ENCODE measurements at places on chromosomes 1 and 21. TPM values are rescaled to one million over a fixed set of nuclear protein-coding genes. Genes with fewer than 3 reads are reported as not detected.

URB2 gene
- total RNA-seq: 7.7 TPM

LAPTM5 gene
- 5.0 TPM for total RNA-seq

FCGR2B gene
- not detected for total RNA-seq

HORMAD1 gene
- not detected for total RNA-seq

BNIPL gene
- 3.0 TPM for total RNA-seq

MCOLN2 gene
- total RNA-seq: 0.23 TPM

FMO4 gene
- 0.61 TPM for total RNA-seq

C1orf185 gene
- not detected for total RNA-seq

ATP8B2 gene
- 0.07 TPM for total RNA-seq

FAM110D gene
- total RNA-seq: 0.23 TPM

RGS13 gene
- not detected for total RNA-seq

DNAJC28 gene
- total RNA-seq: 1.3 TPM

CTSK gene
- 4.7 TPM for total RNA-seq

PAQR6 gene
- 12.3 TPM for total RNA-seq

RAP1GAP gene
- total RNA-seq: 22.7 TPM

STUM gene
- total RNA-seq: not detected

CAMSAP2 gene
- 40.3 TPM for total RNA-seq

ERICH3 gene
- total RNA-seq: not detected

OR2L2 gene
- 0.10 TPM for total RNA-seq

TLCD4 gene
- total RNA-seq: 11.2 TPM

NFASC gene
- not detected for total RNA-seq

CSDE1 gene
- 650 TPM for total RNA-seq

TOR1AIP1 gene
- 23.5 TPM for total RNA-seq

RBP7 gene
- 0.61 TPM for total RNA-seq

C1orf74 gene
- 4.1 TPM for total RNA-seq

KDF1 gene
- total RNA-seq: 20.5 TPM

SELP gene
- not detected for total RNA-seq

CLCNKB gene
- total RNA-seq: 1.9 TPM

SPATA46 gene
- total RNA-seq: not detected

AMIGO1 gene
- 4.1 TPM for total RNA-seq

NCDN gene
- 28.0 TPM for total RNA-seq

KIF14 gene
- 30.0 TPM for total RNA-seq

CLCNKA gene
- 1.1 TPM for total RNA-seq

PCP4L1 gene
- not detected for total RNA-seq

INSRR gene
- total RNA-seq: not detected

AMPD1 gene
- not detected for total RNA-seq

HEYL gene
- total RNA-seq: 0.17 TPM

ZNF697 gene
- total RNA-seq: 3.6 TPM

CSF3R gene
- not detected for total RNA-seq

SLC6A17 gene
- total RNA-seq: 3.2 TPM

RIPK4 gene
- total RNA-seq: 30.1 TPM

Measured in PC-9 (cell line).